ENCODE measurements at places on chromosomes 4 and X.

DNA sequence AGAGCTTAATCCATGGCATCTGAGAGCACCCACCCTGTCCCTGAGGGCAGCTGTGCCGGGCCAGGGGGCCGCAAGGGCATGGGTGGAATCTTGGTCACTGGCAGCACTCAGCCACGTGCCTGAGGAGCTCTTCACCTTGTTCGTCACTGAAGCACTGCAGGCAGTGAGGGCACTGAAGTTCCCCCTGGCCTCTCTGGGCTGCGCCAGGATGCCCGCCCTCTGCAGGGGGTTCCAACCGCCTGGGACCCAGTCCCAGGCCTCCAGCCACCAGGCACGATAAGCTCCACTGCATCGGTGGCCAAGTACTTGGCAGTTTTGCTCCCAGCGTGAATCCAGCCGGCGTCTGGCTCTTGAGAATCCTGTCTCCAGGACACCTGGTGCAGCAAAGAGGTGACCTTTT lies 96.4 kb upstream of the MED14 start:
- no peak for DNase-seq

DNA sequence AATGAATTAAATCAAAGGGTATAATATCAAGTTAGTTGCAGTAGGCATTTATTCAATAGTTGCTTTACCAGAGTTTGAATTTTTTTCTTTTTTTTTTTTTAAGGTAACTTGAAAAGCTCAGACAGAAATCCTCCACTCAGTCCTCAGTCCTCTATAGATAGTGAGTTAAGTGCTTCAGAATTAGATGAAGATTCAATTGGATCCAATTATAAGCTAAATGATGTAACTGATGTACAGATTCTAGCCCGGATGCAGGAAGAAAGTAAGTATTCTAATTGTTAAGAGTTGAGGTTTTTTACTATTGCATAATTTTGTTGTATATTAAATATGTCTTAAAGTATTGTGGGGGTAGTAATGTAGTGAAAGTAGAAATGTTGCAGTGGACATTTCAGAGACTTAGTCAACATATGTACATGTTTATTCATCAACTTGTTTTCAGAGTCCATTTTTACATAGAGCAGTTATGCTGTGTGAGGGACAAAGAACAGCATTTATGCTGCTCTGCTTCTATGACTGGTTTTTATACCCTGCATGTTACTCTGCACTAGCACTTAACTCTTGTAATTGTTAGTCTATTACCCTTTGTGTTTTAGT lies 38.4 kb downstream of the SLAIN2 start:
- DNase-seq = no peak

DNA sequence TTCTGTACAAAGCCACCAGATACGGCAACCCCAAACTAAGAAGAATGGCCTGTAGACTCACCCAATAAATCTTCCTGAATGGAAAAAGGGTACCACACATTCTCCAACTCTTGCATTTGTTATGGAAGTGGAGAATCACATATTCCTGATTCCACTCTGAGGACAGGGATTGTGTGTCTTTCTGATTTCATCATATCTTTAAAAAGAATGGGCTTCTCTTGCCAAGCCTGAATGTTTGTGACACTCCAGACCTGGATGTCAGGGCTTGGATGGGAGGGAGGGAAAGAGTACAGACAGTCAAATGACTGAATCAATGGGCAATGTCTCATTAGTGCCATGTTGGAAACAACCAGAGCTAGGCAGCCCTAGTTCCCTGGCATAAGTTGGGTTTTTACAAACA lies 77.4 kb downstream of the PLAC1 start:
- DNase-seq = no peak

DNA sequence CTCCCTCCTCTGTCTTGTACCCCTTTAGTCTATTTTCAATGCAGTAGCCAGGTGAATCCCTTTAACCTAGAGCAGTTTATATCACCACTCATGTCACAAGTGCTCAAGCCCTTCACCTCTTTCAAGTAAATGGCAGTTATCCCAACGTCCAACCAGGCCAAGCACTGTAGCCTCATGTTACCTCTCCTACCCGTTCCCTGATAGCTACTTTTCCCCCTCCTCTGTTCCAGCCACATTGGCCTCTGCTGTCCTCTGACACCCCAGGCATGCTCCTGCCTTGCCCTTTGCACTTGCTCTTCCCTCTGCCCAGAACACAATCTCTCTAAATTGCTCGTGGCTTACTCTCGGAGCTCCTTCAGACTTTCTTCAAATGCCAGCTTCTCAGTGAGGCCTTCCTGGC lies 15.2 kb downstream of the GUCY1B1 start:
- DNase-seq = no peak

- DNase-seq = peak; percentile 40
Measured at GRCh38 chrX:48972220-48973164, 848 bp upstream of the KCND1 start.

- DNase-seq = no peak
Measured at GRCh38 chr4:2077537-2078460, 18.7 kb downstream of the NAT8L start.

GRCh38 chr4:176988226-176988625 lies 195.5 kb upstream of the VEGFC start:
- DNase-seq = no peak

DNA sequence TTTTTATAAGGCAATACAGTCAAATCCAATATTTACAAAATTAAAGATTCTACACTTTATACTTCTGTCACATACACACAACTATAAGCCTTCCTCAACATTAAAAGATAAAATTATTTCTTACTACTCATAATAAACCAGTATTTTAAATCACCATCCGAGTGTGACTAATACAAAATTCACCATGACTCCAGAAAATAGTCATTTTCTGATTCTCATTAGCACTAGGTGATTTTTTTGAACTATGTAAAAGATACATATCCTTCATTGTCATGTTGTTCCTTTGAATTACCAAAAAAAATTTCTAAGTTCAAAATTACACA lies 646 bp upstream of the SLC7A11 start:
- DNase-seq = no peak

Data from CD4-positive, alpha-beta T cell treated with Interleukin-1 beta for 1 hour (primary cell).